ENCODE measurements at places on chromosomes 5 and 9.

DNA sequence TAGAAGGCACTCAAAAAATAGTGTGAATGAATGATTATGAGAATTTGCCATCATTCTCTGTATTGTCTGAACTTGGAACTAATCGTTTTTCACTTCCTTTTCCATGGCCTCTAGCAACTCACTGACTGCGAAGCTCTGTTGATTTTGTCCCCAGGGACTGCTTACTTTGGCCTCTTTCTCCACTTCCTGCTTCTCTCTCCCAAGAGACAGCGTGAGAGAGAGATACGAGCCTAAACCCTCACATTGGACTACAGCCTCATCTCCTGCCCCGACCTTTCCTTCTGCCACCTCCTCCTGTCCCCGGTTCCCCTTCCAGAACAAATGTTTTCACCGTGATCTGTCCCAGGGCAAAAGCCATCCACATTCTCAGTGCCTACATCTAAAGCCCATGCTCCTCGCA is 300.8 kb upstream of the PANK3 start:
- no peak for DNase-seq

DNA sequence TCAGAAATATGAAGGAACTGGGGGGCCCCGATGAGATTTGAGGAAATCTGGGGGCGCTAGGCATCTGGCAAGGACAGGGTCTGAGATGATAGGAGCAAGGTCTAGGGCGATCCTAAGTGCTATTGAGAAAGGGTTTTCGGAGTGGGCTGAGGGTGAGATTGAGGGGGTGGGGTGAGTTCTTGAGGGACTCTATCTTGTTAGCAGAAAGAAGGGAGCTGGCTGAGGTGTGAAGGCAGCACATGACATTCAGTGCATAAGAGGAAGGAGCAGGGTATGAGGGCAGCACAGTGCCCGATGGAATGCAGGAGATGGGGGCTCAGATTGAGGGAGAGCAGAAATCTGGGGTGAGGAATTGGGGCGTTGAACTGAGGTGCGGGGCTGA is 640 bp downstream of the TRIM32 start:
- DNase-seq = no peak

DNA sequence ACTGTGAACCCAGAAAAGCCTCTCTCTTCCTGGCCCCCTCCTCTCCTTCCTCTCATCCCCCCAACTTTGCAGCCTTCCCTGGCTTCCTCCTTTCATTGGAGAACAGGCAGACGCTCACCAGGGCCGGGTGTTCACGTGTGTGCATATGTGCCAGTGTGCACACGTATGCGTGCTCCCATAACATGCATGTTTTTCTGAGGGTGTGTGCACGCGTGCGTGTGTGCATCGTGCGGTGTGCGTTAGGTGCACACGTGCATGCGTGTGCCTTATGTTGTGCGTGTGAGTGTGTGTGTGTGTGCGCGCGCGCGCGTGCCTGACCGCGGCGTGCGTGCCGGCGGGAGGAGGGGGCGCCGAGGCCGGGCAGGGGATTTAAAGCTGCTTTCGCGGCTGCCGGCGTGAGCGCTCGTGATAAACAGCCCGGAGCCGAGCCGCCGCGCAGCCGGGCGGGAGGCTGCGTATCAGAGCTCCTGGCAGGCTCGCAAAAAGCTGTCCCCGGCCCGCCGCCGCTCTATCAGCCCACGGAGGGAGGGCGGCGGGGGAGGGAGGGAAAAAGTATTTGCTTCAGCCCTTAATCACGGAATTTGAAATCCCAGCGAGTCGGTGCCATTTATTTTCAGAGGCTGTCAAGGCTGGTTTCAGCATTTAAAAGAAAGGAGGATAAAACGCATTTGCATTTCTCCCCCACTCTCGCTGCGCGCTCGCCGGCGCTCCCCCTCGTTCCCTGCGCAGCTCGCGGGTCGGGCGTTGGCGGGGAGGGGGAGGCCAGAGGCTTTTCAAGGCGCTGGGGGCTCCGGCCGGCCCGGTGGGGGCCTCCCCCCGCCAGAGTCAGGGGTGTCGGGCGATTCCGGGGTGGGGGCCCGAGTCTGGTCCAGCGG is 183.9 kb downstream of the C9orf50 start:
- no peak for DNase-seq

GRCh38 chr5:124234770-124235562 is 511.5 kb downstream of the ZNF608 start:
- DNase-seq = no peak

DNA sequence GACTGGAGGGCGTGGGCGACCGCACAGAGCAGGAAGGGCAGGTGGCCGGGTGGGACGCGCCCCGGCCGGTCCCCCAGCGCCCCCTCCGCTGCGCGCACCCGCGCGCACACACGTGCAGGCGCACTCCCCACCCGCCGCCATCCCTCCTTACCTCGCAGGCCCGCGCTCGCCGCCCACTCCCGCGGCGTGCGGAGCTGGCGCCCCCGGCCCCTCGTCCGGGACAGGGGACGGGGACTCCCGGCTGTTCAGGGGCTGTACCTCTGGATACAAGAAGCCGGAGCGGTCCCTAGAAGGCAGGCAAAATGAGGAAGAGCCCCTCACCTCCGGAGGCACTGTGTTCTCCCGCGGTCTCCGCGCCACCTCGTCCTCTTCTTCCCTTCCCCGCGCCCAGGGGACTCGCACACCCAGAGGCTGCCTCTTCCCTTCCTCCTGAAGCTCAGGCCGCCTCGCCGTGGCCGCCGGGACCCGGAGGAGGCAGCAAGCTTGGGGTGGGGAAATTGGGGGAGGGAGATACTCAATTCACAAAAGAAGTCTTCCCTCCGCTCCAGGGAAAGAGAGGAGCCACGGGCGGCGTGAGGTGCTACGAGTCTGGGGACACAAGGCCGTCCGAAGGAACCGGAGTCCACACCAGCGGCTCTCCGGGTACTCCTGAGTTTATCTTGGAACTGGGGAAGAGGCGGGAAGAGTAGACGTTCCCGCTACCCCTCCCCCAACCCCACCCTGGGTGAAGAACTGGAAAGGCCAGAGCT is 1.4 kb upstream of the GABRB2 start:
- no peak for DNase-seq
